Naive thymus-derived CD4-positive, alpha-beta T cell (primary cell): ENCODE measurements at places on chromosomes 6 and 20.

- no peak for DNase-seq
These were observed 57.8 kb upstream of the TPD52L1 start for GRCh38 chr6:125095580-125096301.

DNA sequence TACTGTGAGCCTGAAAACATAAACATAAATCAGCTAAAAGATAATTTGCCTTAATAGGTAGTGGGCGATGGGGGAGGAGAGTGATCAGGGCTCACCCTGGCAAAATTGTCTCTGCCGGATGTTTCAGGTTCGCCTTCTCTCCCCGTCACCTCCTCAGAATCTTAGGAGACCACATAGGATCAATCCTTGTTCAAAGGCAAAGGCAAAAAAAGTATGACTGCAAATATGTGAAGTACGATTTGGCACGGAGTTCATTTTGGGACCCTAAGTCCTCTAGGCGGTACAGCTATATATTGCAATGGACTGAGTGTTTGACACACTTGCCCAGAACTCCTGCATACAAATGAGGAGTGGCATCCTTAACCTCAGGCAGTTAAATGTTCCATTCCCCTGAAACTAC is 649.2 kb upstream of the FLRT3 start:
- no peak for DNase-seq

DNA sequence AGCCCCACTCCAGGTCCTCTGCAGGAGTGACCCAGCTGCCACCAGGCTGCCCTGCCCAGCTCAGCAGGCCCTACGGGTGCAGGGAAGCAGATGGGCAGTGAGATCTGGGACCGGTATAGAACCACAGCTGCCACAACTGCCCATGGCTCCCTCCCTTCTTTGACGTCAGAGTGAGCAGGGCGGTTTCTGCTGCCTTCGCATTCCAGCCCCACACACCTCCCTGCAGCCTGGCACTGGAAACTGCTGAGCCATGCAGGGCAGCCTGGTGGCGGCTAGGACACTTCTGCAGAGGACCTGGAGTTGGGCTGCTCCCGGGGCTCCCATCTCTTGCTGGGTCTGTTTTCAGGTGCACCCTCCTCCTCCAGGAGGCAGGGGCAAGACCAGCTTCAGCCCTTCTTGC is 101.6 kb upstream of the CD93 start:
- DNase-seq: no peak

DNA sequence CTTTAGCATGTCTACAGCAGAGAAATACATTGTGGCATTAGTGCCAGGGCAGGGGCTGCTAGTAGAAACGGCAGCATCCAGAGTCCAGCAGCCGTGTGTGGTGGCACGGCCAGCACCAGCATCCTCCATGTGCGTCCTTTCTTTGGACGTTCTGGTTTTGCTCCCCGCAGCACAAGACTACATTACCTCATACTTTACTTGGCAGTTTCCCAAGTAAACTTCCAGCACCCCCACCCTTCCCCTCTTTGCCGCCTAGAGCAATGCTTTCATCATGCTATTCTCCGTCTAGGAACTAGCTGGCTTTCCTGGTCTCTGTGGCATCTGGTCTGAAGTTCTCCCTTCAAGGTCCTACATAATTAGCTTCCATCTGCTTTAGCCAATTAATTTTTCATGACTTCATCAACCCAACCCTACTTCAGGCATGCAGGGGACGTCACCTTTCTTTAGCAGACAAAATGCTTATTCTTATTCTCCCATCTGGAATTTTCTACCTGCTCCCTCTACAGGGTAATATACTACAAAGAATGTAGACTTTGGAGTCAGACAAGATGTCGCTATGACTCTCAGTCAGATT is 67.6 kb downstream of the BLOC1S5 start:
- no peak for DNase-seq

DNA sequence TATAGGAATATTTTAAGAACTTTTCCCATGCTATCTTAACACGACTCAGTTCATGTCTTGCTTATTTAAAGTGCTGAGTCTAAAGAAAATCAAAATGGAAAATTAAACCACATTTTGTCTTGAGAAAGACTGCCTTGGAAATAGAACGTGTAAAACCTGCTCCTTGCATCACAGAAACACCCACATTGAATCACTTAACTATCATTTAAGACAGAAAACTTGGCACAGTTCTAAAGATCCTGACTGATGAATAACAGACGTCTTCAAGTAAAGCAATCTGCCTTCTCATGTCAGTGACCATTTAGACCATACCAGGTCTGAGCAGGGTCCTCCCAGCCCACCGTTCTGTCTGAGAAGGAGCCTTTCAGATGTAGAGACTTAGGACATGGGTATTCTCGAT is 7.4 kb downstream of the PERP start:
- no peak for DNase-seq

GRCh38 chr6:169082093-169082492 is 171.6 kb downstream of the THBS2 start:
- DNase-seq: no peak

GRCh38 chr20:3869839-3870634 is 19.1 kb upstream of the PANK2 start:
- DNase-seq: no peak

- no peak for DNase-seq
These were observed 2.0 kb upstream of the TRMT11 start for GRCh38 chr6:125984311-125984710.

DNA sequence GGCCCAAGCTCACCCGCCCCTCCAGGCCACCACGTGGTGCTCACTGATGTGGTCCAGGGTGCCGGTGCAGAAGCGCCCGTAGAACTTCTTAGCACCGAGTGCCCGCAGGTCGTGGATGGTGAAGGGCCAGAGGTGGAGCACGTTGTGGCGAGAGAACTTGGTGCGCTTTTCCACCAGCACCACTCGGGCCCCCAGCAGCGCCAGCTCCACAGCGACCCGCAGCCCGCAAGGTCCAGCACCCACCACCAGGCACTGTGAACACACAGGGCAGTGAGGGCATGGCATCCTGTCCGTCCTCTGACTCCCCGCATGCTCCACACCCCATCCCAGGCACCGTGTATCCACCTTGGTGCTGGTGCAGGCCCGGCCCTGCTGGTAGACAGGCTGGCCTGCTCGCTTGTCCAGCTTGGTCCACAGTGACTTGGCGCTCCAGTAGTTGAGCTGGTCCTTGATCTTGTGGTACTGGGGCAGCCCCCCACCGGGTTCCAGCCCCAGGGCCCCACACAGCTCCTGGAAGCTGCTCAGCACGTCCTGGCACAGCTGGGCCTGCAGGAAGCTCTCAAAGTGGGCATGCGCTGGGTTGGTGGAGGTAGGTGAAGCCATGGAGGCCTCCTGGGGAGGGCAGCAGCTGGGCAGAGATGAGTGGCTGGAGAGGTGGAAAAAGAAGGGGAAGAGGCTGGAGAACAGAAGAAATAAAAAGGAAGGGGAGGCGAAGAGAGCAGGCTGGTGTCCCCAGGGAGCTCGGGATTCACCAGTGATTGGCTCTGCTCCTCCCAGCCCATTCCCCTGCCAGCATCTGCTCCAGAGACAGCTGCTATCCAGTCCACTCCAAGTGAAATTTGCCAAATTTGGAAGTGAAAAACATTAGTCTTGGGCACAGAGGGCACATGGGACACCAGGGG is 1.7 kb downstream of the MICAL1 start:
- no peak for DNase-seq
